ENCODE measurements at places on chromosomes 1 and 21. TPM values are rescaled to one million over a fixed set of nuclear protein-coding genes. Genes with fewer than 3 reads are reported as not detected.

- no peak overlapping the region for H3K4me3 ChIP-seq
- H3K27ac ChIP-seq, result no peak overlapping the region
- no peaks in the 10 kb centered on the region for H3K36me3 ChIP-seq
- DNase-seq, result no peak
- H3K27me3 ChIP-seq, result peaks cover 2% of the 10 kb centered on the region
These were observed 45.1 kb upstream of the EXO1 start for GRCh38 chr1:241802863-241803262.

CHIA gene
- not detected for total RNA-seq

GRCh38 chr1:8193840-8194406 lies 124.0 kb upstream of the SLC45A1 start:
- H3K27ac ChIP-seq, result no peak overlapping the region
- no peak for DNase-seq
- H3K4me1 ChIP-seq, result no peaks in the 10 kb centered on the region
- no peaks in the 10 kb centered on the region for H3K36me3 ChIP-seq
- no peak overlapping the region for H3K4me3 ChIP-seq

GPR137B gene
- total RNA-seq, result 6.4 TPM

All from naive thymus-derived CD4-positive, alpha-beta T cell (primary cell).